ENCODE measurements at places on chromosomes 3 and 15.

- DNase-seq = no peak
Measured at GRCh38 chr3:146078031-146078430, 83.0 kb downstream of the PLOD2 start.

GRCh38 chr15:66820481-66821176 lies 118.6 kb downstream of the SMAD6 start:
- no peak for DNase-seq

GRCh38 chr15:74158855-74159650 lies 14.5 kb upstream of the ISLR start:
- no peak for DNase-seq

- DNase-seq = no peak
Measured at GRCh38 chr3:192409201-192409837, 318.0 kb downstream of the FGF12 start.

- no peak for DNase-seq
Measured at GRCh38 chr15:69860321-69860720, 237.4 kb downstream of the TLE3 start.

DNA sequence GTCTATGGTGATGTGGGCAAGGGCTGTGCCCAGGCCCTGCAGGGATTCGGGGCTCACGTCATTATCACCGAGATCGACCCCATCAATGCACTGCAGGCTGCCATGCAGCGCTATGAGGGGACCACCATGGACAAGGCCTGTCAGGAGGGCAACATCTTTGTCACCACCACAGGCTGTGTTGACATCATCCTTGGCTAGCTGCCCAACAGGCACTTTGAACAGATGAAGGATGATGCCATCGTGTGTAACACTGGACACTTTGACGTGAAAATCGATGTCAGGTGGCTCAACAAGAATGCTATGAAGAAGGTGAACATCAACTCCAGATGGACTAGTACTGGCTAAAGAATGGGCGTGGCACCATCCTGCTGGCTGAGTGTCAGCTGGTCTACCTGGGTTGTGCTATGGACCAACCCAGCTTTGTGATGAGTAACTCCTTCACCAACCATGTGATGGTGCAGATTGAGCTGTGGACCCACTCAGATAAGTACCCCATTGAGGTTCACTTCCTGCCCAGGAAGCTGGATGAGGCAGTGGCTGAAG lies 6.1 kb upstream of the USP8 start:
- no peak for DNase-seq

- no peak for DNase-seq
Measured at GRCh38 chr3:167394003-167394402, 13.9 kb upstream of the ZBBX start.

DNA sequence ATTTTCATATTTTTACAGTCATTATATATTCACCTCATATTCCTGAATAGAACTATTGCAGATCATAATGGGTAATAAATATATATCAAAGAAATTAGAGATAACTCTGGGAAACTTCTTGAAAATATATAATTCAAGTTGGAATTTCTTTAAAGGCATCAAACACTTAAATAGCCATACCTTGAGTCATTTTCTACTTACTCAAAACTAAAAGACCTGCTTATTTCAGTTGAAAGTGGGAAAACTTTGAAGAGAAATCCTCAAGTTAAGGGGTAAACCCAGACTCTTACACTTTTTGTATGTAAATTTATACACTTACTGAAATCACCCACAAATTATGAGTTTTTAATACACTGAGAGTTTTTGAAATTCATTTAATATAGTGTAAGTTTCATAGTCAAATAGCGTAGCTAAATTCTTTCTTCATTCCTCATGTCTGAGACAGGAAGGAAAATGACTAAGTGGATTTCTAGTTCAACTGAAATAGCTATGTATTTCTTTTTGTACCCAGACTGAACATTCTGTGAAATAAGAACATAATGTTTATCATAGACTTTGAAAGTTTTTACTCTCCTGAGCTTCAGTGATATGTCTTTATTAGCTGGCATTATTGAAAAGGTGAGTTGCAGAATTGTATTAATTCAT lies 4.6 kb upstream of the ALCAM start:
- DNase-seq = no peak

- no peak for DNase-seq
Measured at GRCh38 chr15:88631464-88632028, 7.3 kb upstream of the ISG20 start.

GRCh38 chr3:60573494-60573893 lies 677.8 kb downstream of the FHIT start:
- DNase-seq = no peak

Measured in T-helper 1 cell (primary cell).